ENCODE measurements at places on chromosomes 5 and 9. TPM values are rescaled to one million over a fixed set of nuclear protein-coding genes. Genes with fewer than 3 reads are reported as not detected.

GRCh38 chr5:50786073-50786472, 119.6 kb downstream of the PARP8 start:
- no peak for DNase-seq

DNA sequence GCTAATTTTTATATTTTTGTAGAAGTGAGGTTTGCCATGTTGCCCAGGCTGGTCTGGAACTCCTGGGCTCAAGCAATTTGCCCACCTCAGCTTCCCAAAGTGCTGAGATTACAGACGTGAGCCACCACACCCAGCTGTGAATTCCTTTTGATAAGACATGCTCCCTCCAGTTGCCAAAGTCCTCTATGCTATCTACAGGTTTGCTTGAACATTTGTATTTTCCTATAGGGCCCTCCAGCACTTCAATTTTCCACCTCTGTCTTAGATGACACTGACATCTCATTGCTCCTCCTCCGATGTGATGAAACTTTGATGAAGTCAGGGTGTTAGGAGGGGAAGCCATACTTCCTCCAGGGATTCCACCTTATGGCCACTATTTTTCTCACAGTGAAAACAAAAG, 25.2 kb upstream of the CTSV start:
- no peak for DNase-seq

DNA sequence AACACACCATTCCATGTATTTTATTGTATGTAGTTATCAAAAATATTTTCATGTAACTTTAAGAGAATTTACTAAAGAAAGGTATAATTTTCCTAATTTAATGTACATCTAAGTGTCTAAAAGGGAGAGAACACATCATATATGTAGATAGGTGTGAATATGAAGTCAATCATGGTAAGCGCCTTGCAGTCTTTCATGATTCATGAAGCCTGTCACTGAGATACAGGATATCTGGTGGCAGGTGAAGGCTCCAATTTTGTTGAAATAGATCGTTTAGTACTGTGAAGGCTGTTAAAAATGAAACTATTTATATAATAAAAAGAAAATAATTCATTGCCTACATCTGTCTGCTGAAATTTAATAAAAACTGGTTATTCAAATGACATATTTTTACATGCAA, 15.5 kb upstream of the RGMB start:
- DNase-seq: no peak

DNA sequence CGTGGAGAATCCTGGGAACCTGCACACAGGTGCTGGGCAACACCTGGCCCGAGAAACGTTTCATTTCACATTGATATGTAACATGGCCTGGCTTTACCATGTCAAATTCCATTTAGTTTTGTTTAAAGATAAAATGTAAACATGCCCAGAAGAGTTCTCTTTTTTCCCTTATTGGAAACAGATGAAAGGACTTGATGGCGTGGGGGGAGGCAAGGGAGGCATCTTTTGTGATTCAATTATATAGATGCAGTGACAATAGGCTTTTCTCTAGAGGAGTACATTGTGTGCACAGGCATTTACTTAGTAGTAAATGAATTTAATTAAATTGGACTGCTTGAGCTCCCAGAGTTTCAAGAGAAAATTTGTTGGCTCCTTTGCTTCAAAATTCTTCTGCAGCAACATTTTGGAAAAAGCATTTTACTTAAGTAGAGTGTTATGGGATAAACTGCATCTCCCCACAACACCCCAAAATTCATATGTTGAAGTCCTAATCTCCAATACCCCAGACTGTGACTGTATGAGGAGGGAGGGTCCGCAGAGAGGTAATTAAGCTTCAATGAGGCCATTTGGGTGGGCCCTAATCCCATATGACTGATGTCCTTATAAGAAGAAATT, 254.3 kb upstream of the NFIL3 start:
- DNase-seq: no peak

- DNase-seq: no peak
These were observed 1.4 kb downstream of the MXD3 start for GRCh38 chr5:177310332-177310731.

GRCh38 chr9:69603656-69604055, 68.5 kb downstream of the APBA1 start:
- DNase-seq: no peak

Gene FASTKD3
- 4.7 TPM for total RNA-seq

Gene CWC27
- total RNA-seq: 19.9 TPM

Gene PCDHGA9
- total RNA-seq: 9.6 TPM

Gene CDH18
- total RNA-seq: not detected
